ENCODE measurements at places on chromosomes 2 and 18.

- DNase-seq = no peak
These were observed 437.6 kb downstream of the ZEB2 start for GRCh38 chr2:144082327-144082726.

GRCh38 chr2:220437938-220438337 is 810.5 kb downstream of the SLC4A3 start:
- DNase-seq = no peak

DNA sequence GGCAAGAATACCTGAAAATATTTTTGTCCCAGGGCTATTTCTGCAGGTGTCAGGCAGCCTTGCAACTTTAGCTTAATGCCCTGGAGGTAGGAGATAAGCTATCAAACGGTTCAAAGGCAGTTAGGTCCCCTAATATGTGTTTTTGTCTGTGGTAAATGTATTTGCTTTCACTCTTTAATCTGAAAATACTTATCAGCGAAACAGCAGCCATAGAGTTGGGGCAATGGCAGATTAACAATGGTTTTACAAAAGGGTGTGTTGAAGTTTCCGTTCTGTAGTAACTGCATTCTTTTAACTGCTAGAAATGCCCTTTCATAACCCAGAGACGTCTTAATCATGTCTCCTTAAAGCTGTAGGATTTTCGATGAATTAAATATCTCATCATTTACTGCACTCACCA is 265.0 kb upstream of the TRIB2 start:
- DNase-seq = no peak

- DNase-seq = no peak
These were observed 231.5 kb downstream of the LOXHD1 start for GRCh38 chr18:46425511-46425910.

DNA sequence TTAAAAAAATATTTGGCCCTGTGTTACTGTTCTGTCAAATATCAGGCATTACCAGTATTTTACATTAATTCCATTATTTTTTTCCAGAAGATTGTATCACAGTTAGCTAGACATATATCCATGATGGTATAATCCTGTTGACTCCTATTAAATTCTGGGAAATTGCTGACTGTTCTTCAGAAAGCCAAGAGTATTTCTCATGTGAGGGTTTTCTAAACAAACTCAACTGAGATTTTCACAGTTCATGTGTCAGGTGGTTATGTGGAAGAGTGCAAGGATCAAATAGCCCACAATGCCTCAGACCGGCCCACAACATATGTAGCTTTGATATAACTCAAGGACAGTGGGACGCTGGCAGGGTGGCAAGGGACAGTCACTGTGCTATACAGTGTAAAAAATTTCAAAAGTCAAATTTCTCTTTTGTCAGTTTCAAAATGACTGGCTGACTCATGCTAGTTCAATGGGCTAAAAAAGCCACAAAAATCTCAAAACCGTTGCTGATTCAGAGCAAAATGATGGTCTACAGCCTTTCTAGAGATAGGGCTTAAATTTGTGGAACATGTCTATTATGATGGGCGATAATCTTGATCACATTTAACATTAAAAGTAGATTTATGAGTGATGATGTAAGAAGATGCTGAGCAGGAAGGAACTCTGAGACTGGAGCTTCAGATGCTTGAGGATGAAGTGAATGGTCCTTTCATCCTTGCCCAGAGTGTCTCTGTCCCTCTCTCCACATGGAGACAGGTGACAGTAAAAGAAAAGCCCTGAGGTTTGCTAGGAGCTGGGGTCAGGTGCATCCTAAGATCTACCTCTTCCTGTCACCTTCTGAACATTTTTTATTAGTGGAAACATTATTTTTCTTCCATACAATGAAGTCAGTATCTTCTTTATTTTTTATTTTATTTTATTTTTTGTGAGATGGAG is 175.8 kb upstream of the PIEZO2 start:
- no peak for DNase-seq

DNA sequence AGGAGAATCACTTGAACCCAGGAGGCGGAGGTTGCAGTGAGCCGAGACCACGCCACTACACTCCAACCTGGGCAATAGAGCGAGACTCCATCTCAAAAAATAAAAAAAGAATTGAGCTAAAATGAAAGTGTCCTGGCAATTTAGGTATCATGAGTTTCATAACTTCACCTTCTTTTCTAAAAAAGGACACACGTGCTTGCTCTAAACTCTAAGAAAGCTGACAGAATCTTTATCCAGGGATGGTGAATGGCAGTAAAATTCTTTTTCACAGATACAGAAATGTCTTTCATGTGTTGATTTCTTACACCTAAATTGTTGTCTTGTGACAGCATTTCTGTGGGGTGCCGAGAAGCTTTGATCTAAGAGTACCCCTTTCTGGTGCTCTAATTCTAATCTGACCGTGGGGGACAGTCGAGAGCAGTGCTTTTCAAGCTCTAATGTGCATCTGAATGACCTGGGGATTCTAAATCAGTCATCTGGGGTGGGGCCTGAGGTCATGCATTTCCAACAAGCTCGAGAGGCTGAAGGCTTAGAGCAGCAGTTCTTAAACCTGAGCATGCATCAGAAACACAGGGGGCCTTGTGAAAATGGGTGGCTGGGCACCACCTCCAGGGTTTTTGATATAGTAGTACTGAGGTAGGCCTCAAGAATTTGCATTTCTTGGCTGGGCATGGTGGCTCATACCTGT is 42.1 kb upstream of the REL start:
- no peak for DNase-seq

- DNase-seq = no peak
These were observed 222.4 kb upstream of the ID2 start for GRCh38 chr2:8459474-8459873.

DNA sequence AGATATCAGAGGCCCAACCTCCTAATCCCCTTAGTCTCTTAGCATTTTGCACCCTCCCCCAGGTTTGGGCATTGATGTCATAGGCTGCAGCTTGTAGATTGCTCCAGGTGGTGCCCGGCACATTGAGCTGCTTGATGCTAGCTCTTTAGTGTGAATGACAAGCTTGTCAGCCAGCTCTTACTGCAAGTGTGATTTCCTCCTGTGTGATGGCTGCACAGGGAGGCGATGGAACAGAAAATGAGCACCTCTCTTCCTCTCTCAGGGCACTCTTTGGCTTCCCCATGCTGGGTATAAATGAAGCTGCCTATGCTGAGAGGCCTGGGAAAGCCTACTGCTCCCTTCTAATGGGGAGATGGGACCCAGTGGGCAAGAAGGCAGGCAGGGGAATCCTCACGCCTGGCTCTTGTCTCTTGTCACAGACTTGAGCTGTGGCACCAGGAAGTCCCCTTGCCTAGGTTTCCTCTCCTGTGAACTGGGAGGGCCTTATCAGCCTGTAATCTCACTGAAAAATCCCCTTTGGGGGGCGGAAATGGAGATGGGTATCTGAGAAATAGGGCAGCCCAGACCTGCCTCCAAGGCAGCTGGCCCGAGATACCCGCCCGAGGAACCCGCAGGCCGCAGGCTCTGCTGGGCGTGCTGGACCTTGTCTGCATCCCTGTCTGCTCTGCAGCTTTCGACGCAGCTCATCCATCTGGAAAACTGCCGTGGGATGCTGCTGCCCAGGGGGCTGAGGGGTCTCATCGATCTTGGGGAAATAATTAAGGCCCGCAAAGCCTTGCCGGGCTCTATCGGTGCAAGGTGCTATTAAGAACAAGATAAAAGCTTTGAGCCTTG is 163.5 kb upstream of the CXCR4 start:
- no peak for DNase-seq

- DNase-seq = no peak
These were observed 100.0 kb upstream of the PKDCC start for GRCh38 chr2:41947701-41948396.

- no peak for DNase-seq
These were observed 136.2 kb upstream of the MGAT5 start for GRCh38 chr2:134117676-134118075.

- no peak for DNase-seq
These were observed 10.1 kb upstream of the LYPD6B start for GRCh38 chr2:149028377-149028776.

DNA sequence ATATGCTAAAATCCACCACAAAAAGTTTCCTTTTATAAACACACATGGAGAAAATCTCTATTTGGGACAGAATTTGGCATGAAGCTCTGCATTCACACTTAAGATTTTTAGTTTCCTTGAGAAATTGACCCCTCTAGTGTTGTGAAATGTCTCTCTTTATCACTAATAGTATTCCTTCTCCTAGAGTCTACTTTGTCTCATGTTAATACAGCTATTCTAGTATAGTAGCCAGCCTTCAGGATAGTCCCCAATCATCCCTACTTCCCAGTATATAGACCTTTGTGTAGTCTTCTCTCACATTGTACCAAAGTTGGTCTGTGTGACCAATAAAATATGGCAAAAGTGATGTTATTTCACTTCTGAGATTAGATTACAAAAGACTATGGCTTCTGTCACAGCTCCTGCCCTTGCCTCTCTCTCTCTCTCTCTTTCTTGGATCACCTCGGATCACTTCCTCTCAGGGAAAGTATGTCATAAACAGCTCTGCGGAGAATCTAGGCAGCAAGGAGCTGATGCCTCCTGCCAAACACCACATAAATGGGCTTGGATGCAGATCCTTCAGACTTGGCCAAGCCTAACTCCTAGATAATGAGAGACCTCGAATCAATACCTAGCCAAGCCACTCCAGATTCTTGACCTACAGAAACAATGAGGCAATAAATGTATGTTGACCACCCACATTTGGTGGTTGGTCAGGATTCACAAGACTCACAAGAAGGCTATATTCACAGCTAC is 59.7 kb upstream of the NABP1 start:
- no peak for DNase-seq

GRCh38 chr2:120464448-120464931 is 118.6 kb downstream of the INHBB start:
- DNase-seq = no peak

- DNase-seq = no peak
These were observed 23.1 kb upstream of the COPS8 start for GRCh38 chr2:237062585-237062984.

DNA sequence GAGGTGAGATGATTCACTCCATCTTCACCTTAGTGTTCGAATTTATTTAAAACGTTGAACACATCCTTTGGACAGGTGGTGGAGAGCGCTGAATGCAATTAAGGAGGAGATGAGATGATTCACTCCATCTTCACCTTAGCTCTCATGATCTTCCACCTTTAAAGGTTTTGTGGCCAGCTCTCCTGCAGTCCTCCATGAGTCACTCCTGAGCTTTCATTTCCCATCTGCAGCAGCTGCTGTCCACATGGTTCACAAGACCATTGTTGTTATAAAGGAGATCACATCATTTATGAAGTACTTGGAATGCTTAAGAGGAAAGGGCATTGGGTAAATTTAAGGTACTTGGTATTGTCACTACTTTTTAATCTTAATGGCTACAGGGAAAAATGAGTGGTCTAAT is 298.5 kb downstream of the PAX3 start:
- no peak for DNase-seq

GRCh38 chr2:164778723-164779122 is 62.9 kb downstream of the COBLL1 start:
- DNase-seq = no peak

GRCh38 chr18:51659781-51660180 is 462.3 kb upstream of the MEX3C start:
- no peak for DNase-seq

- DNase-seq = no peak
These were observed 215.4 kb upstream of the HNRNPA3 start for GRCh38 chr2:176997074-176997791.

DNA sequence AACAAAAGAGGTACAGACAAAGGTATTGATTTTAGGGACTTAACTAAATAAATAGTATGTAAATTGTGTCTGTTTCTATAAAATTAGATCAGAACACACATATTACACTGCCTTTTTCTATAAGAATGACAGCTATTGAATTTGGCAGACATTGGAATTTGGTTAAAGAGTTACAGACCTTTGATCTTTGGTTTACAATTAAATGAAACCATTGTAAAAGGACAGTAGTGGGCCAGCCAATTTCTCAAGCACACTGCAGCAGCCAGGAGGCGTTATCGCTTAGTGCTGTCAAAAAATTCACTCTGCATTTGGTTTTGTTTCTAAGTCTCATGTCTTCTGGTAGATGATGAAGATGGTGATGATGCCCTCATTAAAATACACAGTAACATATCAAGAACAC is 175.9 kb downstream of the NR4A2 start:
- no peak for DNase-seq

DNA sequence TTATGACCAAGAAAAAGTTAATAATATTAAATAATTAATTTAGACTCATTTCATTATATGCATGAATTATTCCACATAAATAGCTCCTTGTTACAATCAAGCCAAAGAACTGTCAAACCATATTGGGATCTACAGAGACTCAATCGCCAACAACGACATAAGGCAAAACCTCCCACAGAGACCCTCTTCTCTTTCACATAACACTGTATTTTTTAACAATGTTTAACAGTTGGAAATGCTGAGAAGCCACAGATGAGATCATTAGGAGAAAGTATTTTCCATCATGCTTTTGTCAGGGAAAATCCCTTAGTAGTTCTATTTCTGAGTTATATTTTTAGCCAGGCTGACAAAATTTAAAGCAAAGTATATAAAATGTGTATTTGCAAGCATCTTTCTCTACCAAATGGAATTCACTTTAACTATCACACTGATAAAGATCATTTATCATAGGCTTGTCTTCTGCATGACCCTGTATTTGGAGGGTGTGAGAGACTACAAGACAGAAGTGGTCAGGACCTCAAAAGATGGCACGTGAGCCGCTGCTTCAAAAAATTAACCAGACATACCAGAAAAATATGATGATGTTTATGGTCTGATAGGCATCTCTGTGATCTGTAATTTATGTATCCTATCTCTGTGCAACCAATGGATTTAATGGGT is 383.8 kb downstream of the NRXN1 start:
- DNase-seq = no peak

DNA sequence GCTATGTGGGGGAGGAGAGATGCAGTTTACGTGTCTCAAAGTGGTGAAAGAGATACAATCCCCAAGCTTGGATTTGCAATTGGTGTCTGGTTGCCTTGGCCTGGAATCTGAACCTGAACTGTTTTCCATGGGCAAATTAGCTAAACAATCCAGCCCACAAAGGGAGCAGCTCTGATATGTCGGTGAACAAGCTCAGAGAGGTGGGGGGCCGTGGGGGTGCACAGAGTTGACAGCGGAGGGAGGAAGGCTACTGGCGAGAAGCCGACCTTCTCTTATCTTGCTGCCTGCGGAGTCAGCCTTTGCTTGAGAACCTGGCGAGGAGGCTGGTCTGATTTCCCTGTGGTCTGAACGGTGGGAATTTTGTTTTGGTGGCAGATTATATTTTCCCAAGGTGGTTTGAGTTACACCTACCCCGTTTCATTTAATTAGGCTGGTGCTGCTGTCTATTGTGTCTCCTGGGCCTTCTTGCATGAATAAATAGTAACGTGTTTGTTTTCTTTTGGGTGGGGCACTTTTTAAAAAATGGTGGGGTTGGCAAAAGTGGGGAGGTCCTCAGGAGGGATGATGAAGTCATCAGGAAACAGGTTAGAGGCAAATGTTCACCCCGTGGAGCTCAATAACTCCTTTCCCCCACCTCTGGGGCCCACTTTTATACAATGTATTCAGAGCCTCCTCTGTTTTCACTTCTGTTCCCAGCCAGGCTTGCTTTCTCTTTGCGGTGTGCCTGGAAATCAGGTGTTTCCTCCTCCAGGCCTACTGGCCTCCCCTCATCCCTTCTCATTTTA is 80.9 kb upstream of the IGFBP5 start:
- peak; percentile 68 for DNase-seq

- DNase-seq = no peak
These were observed 108.9 kb upstream of the ACAA2 start for GRCh38 chr18:49922228-49922627.

Data from NCI-H774 (cell line).